ENCODE measurements at places on chromosomes 1 and 21.

DNA sequence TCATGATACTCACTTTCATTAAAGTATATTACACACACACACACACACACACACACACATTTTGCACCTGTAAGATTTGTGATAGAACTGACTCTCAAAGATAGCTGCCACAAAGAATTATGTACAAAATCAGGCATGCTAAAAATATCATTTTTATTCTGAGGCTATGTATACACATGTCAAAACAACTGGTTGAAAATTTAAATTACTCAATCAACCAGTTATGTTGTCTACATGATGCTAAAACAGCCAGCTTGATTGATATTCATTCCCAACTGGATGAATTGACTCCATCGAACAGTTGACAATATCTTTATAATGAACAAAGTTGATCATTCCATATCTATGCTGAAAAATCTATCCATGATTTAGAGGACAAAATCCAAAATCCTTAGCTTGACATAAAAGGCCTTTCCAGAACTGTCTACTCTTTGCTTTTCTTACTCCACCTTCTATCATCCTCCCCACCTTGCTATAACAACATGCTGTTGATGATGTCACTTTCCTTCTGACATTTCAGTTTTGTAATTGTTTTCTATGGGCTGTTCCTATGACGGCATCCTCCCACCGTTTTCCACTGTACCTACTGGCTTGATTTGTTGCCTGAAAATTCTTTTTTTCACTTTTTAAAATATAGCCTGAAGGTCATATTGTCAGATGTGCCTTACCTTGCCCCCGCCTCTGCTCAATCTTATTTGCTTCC is 321.5 kb upstream of the OLFM3 start:
- DNase-seq, result no peak

GRCh38 chr1:8866792-8867415 is 11.6 kb downstream of the ENO1 start:
- DNase-seq, result no peak

GRCh38 chr1:71850936-71851335 is 431.4 kb downstream of the NEGR1 start:
- DNase-seq, result no peak

- no peak for DNase-seq
Measured at GRCh38 chr1:159851407-159851806, 11.1 kb downstream of the VSIG8 start.

- no peak for DNase-seq
Measured at GRCh38 chr1:160466961-160467360, 56.1 kb downstream of the SLAMF6 start.

GRCh38 chr1:52345252-52345651 is 20.8 kb downstream of the CC2D1B start:
- DNase-seq, result no peak

All from lung (tissue), 17 donors.